Mucosa of descending colon (tissue), 3 donors: ENCODE measurements at places on chromosomes 7 and 10. TPM values are rescaled to one million over a fixed set of nuclear protein-coding genes. Genes with fewer than 3 reads are reported as not detected.

Gene COA1
- total RNA-seq: 42.1 TPM

- DNase-seq: no peak
These were observed 29.1 kb upstream of the CABCOCO1 start for GRCh38 chr10:61633665-61634064.

DNA sequence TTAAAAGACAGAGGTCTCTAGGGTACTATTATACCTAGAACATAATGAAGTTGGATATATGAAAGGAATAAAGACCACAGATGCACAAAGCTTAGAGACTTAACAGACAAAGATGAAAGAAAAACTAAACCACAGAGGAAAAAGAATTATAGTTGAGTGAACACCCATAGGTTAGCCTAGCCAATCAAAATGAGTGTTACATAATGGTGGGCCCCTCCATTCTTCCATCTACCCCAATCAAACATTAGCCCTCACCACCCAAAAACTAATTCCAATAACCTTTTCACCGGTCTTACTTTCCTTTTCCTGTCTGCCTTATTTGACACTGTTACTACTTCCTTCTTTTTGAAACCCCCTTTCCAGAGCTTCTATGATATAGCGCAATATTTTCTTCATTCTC, 130.1 kb downstream of the ELMO1 start:
- no peak for DNase-seq

DNA sequence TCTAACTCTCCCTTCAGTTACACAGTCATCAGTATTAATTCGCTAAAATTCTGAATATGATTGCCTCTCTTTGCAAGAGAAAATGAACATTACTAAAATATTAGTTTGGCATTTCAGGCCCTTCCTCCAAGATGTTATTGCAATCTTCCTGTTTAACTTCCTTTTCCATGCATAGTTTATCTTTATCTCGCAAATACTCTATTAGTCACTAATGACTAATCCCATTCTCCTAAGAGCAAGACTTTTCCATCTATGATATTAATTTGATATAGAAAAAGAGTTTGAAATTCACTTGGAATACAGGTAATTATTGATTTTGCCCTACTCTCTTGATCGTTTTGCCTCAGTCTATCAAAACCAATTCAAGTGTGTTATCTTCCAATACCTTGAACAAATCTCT, 41.8 kb upstream of the SEMA3A start:
- DNase-seq: no peak
